ENCODE measurements at places on chromosomes 7 and 10.

DNA sequence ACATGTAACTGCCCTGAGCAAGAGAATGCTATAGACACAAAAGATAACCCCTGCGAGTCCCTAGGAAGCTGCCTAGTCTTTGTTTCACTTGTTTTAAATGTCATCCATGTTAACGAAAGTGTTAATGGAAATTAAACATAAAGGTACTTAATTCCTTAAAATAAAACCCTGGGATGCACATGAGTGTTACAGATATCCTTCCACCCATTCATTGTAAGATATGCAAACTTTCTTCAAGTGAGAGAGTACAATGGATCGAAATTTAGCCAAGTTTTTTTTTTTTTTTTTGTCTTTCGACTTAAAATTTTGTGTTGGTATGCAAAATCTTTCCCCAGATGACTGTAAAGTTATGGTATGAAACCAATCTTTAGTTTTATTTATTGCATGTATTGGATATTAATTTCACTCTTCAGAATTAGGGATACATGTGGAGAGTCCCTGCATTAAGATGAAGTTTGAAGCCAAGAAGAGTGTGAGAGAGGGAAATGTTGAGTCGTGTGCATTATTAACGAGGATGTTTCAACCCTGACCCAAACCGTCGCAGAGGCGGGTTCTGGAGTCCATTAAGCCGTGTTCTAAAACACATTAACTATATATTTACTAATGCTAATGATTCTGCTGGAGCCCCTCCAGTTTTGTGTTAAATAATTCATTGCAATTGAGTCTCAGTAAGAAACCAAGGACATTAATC is 1.6 kb downstream of the CDK14 start:
- no peak for DNase-seq

DNA sequence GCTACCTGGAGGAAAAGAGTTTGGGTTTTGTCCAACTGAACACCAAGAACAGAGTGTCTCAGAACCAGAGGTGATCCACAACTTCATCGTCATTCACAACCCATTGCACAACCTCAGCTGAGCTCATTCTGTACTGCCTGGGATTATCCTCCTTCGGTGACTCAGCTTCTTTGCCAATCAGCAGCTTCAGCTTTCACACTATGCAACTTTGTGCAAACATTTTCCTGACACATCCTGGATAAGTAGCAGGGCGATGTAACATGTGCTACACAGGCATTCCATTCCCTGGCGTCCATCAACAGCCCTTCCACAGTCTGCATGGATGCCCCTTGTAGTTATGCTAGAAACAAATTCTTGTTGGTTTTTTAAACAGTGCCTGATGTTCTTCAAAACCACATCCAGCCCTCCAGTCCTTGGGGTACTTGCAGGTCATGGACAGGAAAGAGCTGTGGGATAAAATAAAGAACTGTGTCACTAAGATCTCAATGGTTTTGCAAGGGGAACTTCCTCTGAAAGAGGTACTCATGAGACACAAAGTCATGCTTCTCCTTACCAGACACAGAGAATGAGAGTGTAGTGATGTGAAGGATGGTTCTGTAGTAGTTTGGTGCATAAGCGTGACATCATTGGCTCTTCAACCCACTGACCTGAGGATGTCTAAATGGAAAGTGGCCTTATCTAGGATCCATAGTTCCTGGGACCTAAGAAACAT is 478.5 kb downstream of the KIF20B start:
- no peak for DNase-seq

DNA sequence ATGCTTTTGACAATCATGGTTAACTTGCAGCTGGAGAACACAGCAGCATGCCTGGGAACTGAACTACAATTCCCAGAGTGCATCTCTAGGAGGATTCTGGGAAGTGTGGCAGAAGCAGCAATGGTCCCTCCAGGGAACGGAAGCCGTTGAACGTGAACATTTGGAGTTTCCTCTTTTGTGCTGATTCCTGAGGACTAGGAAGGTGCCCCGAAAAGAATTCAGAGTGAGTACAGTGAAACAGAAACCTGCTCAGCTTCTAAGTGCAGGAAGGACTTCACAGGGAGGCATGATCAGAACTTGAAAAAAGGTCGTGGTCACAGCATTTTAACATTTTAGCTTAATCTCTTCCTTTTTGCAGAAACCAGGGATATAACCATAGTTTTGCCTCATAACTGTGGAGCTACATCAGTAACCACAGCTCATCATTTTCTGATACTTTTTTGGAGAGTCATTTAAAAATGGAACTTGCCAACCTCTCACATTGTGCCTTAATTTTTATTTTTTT is at the start of gene NUDT13:
TSS of gene NUDT13 (plus strand) at position 111 of the 505 bp plus-strand sequence. CDS start 3,911 bp downstream, outside the sequence.
- no peak for DNase-seq

GRCh38 chr10:43904844-43905243 is 256.2 kb upstream of the ZNF32 start:
- no peak for DNase-seq

DNA sequence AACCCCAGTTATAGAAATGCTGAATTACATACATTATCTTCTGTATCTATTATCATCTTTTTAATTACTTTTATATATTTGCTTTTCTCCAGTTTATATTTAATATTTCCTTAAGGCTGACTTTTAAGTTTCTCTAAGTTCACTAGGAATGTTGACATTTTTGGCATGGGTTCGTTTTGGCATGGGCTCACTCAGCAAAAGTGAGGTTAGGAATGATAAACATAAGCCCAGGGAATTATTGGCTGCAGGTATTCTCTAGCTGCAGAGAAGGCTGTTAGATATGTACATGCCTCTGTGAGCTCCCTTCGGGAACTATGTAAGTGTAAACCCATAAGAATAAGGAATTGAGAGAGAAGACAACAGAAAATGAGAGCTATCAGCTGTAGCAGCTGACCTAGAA is 63.6 kb upstream of the RAB18 start:
- no peak for DNase-seq
